ENCODE measurements at places on chromosomes 6 and 20.
A peak's percentile ranks its signal among the peaks of the same experiment; 100 is the strongest.

DNA sequence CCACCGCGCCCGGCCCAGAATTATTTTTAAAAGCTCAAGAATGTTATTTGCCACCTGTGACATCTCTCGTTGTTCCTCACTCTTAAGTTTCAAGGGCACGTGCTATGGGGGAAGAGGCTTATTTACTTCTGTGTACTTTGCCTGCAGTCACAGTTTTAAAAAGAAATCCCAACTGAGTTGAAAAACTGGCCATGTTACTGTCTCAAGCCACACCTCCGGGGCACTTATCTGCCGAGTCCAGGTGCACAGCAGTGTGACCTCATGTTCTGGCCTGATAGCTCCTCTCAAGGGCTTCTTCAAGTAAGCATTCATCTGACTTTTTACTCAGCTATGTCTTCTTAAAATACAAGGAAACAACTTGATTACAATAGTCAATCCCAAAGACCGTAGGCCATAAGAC, 34.5 kb downstream of the SHLD1 start:
- no peak for DNase-seq

DNA sequence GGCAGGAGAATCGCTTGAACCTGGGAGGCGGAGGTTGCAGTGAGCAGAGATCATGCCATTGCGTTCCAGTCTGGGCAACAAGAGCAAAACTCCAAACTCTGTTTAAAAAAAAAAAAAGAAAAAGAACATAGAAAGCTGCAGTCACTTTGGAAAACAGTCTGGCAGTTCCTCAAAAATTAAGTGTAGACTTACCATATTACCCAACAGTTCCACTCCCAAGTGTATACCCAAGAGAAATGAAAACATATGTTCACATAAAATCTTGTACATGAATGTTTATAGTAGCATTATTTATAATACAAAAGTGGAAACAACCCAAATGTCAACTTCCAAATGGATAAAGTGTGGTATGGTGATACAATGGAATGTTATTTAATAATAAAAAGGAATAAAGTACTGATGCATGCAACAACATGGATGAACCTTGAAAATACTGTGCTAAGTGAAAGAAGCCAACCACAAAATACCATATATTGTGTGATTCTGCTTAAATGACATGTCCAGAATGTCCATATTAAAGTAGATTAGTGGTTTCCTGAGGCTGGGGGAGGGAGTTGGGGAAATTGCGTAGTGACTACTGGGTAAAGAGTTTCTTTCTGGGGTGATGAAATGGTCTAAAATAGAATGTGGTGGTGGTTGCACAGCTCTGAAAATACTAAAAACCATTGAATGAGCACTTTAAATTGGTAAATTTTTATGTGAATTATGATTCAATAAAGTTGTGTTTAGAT, 62.9 kb downstream of the SUN5 start:
- peak; percentile 9 for DNase-seq

DNA sequence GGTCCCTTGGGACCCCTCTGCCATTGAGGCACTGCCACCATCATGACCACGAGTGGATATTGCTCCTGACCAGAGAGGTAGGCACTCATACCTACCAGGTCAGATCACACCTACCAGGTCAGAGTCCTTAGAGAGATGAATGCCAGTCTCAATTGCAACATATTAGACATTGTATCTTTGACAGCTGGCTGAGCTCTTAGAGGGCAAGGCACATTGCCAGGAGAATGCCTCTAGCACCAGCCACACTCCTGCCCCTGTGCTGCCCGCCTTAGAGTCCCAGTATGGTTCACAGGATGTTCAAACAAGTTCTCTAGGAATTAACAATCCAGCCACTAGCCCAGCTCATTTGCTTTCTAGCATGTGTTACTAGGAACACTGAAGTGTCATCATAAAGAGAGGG, 65.9 kb downstream of the TMEM244 start:
- DNase-seq = no peak

GRCh38 chr6:290111-290922, 2.0 kb upstream of the DUSP22 start:
- DNase-seq = no peak

DNA sequence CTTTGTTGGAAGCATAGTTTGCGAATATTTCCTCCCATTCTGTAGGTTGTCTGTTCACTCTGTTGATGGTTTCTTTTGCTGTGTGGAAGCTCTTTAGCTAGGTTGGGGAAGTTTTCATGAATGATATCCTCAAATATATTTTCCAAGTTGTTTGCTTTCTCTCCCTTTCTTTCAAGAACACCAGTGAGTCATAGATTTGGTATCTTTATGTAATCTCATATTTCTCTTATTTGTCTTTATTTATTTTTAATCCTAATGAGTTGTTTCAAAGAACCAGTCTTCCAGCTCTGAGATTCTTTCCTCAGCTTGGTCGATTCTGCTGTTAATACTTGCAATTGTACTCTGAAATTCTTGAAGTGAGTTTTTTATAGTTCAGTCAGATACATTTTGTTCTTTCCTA, 628.0 kb upstream of the ID4 start:
- DNase-seq = no peak

DNA sequence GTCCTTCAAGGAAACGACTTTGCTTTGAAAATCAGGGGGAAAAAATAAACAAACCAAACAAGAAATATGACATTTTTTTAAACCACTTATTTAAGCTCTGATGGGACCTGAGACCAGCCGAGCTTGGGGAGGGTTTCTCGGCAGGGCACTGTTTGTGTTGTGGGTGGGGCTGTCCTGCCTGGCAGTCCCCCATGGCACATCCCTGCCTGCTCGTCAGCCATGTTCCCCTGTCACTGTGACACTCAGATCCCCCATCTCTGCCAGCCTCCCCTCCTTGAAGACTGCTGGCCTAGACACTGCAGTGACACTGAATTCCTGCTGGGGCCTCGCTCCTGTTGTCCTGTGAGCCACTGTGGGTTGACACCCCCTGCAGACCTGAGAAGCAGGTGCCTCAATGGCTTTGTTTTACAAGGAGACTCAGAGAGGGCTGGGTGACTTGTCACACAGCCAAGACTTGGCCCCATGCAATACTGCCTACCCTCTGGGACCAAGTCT, 95.1 kb upstream of the PTPN1 start:
- DNase-seq = no peak

All from Kasumi-1 (cell line).